RWPE1 (cell line): ENCODE measurements at places on chromosomes 7 and 10.

- DNase-seq = no peak
Measured at GRCh38 chr7:100673942-100674410, 436 bp downstream of the GNB2 start.

- no peak for DNase-seq
Measured at GRCh38 chr10:48774416-48775205, 89.9 kb downstream of the WDFY4 start.

GRCh38 chr7:139570119-139570518, 46.6 kb downstream of the CLEC2L start:
- DNase-seq = no peak

- no peak for DNase-seq
Measured at GRCh38 chr10:32232378-32232777, 114.6 kb downstream of the EPC1 start.

DNA sequence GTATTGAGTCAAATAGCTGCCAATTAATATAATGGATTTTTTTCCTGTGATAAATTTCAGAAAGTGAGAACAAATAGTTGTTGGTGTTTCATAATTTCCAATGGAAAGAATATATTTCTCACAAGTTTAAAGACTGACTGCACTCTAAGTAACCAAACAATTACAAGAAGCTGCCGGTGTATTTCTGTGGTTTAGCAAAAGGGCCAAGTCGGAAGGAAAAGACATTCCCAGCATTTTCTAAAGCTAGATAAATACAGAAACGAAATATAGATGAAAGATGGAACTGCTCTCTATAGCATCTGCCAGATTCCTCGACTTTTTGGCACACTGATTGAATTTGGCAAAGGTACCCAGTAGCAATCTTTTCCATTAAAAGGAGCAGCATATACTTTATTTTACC, 92.7 kb upstream of the MKX start:
- no peak for DNase-seq

- no peak for DNase-seq
Measured at GRCh38 chr10:77032188-77032570, 605.4 kb downstream of the KCNMA1 start.

DNA sequence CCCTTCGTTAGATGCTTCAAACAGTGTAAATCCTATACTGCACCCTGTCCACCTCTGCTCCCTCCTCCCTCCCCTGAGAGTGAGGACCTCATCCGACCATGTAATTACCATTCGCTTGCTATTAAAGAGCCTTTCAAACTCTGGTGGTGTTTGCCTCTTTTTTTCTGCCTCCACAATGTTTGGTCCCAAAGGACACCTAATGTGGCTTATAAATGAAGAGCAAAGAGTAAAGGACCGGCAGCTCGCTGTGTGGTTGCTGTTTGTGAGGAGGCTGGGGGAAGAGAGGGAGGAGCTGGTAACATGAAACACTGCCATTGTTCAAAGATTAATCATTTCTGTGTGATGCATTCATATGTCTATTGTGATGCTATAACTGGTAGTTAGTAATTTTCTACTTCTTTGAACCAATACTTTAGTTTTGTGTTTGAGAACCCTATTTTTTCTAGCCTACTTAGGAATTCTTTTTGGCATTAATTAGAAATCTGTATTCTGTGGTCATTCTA, 27.9 kb downstream of the MTURN start:
- DNase-seq = peak; percentile 82

DNA sequence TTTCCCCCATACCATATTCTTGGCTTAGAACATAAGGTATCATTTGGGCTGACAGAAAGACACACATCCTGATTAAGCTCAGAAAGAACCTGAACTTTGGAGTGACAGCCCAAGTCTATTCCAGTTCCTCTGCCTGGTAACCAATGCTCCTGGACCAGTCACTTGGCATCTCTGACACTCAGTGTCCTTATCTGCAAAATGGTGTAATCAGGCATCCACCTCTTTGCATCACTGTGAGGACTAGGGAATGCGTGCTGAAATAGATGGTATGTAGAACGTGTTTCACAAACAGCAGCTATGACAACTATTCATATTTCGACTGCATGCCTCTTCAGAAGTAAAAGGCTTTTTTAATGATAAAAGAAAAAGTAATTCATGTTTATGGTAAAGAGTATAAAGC, 26.2 kb upstream of the PIK3AP1 start:
- DNase-seq = no peak

DNA sequence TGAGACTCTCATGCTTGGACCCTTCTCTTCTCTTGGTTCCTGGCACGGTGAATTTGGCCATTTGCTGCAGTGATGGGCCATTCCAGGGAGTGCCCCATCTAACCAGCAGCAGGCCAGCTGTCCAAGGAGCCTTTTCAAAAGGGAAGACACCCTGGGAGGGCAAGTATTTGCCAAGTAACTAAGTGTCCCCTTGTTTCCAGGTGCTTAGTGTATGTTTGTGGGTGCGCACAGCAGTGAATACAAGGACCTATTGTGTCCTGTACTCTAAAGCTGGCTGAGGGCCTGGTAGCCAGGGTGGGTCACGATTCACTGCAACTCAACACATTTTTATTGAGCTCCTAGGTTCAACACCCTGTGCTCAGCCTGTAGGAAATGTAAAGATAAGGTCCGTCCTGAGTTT, 348.8 kb downstream of the RNLS start:
- no peak for DNase-seq

DNA sequence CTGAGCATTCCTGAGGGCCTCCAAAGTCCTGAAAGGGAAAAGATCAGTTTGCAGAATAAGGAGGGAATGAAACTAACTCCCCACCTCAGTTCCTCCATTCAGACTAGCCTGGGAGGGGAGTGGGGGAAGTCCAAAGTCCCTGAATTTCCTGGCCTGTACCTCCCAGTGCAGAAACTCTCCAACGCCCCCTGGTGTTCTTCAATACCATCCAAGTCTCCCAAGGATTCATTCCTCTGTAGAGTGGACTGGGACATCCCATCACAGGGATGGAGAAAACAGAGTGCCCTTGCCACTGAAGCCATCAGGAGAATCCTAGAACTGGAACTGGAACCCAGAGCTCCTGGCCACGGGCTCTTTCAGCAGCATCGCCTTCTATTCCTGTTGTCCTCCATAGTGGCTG, 1.6 kb upstream of the COL13A1 start:
- DNase-seq = peak; percentile 62

DNA sequence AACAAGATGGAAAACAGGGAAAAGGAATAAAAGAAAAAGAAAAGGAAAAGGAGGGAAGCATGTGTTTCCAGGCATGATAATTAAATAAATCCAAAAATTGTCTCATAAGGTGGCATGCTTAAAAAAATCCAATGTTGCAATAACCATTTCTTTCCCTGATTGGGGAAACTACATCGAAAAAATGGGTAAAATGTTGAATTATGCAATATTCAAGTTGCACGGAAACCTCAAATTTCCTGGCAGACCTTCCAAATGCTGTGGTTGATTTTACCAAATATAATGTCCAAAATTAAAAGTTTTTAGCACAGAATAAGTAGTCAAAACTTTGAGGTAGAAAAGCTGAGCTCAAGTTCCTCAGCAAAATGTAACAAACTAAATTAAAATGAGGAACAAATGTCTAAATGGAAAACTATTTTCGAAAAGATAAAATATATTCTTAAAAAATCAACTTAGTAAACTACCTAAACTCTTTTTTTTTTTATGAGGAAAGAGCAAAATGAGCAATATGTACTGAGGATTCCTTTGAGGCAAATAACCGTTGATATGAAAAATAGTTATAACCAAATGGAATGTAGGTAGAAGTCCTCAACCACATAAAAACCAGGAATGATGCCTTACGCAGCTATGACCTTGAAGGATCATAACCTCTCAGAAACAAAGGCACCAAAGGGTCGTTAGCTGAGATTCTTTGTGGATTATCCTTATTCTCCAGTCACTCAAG, 52.6 kb downstream of the MACC1 start:
- no peak for DNase-seq

GRCh38 chr7:105745681-105746330, 130.6 kb downstream of the ATXN7L1 start:
- no peak for DNase-seq

- no peak for DNase-seq
Measured at GRCh38 chr7:84783141-84783778, 403.6 kb downstream of the SEMA3D start.

DNA sequence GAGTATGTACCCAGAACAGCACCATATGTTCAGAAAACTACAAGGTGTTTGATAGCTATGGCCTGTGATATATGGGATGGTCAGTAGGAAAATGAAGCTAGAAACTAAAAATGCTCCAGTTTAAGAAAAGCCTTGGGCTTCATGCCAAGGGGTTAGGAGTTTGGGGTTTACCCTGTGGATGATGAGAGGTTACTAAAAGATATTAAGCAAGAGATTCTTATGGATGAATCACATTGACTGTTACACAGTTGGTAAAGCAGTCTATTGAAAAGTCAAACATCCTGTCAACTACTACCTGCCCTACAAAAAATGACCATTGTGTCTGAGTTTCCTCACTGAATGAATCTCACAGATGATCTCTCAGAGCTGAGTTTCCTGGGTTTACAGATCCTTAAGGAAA, 166.2 kb upstream of the INHBA start:
- peak; percentile 56 for DNase-seq

GRCh38 chr10:121990015-121990677, 1.2 kb downstream of the TACC2 start:
- no peak for DNase-seq

DNA sequence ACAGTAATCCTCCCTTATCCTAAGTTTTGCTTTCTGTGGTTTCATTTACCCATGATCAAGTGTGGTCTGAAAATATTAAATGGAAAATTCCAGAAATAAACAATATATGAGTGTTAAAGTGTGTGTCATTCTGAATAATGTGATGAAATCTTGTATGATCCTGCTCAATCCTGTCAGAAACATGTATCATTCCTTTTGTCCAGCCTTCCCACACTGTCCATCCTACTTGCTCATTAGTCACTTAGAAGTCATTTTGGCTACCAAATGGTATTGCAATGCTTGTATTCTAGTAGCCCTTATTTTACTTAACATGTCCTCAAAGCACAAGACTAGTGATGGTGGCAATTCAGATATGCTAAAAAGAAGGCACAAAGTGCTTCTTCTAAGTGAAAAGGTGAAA, 1211.2 kb upstream of the SORCS1 start:
- DNase-seq = peak; percentile 7

DNA sequence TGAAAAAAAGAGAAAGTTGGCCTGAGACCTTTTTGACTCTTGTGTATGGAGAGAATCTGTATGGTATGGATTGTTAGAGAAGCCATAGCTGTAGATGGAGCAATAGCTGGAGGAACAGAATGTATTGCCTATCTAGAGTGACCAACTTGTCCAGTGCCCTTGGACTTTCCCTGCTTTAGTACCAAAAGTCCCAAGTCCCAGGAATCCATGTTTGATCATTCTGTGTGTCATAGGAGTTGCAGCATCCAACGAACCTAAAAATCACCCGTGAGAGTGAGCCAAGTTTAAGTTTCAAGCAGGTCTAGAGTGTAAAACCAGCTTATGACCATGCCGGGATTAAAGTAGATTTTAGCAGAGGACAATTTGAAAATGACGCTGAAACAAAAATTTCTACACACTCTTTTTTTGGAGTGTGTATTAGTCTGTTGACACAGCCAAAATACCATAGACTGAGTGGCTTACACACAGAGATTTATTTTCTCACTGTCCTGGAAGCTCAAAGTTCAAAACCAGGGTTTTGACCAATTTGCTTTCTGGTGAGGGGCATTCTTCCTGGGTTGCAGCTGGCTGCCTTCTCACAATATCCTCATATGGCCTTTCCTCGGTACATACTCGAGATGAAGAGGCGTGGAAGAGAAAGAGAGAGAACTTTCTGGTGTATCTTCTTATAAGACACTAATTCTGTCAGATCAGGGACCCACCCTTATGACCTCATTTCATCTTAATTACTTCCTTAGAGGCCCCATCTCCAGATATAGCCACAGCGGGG, 36.9 kb upstream of the ZNF518A start:
- no peak for DNase-seq

- DNase-seq = no peak
Measured at GRCh38 chr7:113404245-113404644, 285.9 kb upstream of the SMIM30 start.

DNA sequence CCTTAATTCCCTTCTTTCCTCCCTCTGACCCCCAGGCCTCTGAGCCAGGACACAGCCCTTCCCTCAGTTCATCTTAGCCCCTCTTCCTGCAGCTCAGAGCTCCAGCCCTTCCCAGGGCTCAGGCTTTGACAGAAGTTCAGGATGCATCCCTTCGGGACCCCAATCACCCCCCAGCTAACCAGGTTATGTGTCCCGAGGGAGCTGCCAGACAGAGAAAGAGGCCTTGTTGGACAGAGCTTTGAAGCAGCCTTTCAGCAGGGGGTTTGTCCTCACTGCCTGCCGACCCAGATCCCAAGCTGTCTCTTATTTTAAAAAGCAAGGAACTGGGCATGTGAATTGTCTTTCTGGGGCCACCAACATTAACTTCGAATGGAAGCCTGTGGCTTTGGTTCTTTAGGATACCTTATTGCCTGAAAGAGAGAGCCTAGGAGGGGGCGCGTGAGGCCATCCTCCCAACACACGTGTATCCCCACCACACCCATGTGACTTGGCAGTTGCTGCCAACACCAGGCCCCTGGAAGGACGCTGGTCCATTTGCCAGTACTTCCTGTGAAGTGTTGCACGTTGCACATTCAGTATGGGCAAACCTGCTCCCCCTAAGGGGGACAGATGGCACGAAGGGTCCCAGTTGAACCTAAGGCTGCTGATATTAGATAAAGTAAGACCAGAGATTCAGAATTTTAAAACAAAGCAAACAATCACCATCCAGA, 858 bp downstream of the CCDC136 start:
- DNase-seq = no peak

- DNase-seq = peak; percentile 65
Measured at GRCh38 chr10:110629680-110630191, 14.4 kb upstream of the RBM20 start.

- DNase-seq = no peak
Measured at GRCh38 chr7:127865466-127865865, 165.8 kb downstream of the LRRC4 start.

DNA sequence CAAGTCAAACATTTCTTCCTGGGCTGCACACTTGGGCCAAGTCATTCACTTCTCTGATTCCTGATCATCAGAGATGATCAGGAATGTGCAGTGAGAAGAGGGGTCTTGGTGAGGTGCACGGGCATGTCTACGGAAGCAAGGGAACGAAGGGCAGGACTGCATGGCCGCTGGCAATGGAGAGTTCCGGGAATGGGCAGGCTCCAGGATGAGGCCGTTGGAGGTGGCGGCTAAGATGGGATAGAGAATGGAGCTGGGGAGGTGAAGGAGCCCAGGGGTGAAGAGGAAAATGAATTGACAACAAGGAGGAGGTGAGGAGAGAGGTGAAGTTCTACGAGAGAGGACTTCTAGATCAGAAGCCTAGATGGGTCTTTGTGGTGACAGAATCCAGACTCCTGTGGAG, 260.0 kb downstream of the GRID1 start:
- no peak for DNase-seq

DNA sequence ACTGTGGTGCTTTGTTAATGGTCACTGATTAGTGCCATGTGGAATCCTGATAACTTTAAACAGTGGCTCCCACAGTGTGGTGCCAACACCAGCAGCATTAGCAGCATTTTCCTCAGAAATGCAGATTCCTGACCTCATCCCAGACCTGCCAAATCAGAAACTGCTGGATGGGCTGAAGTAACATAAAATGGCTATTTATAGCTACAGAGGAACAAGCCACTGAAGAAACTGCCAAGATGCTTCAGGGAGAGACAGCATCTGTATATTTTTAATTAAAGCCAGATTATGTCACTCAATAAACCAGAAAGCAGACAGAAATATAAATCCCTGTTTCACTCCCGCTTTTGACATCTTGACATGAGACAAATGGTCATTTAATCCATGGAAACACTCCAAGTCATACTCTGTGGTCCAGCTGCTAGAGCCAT, 178.5 kb downstream of the AMPH start:
- no peak for DNase-seq
